T-helper 17 cell (primary cell): ENCODE measurements at places on chromosomes 6 and 20. TPM values are rescaled to one million over a fixed set of nuclear protein-coding genes. Genes with fewer than 3 reads are reported as not detected.

ZC2HC1B gene
- total RNA-seq, result not detected

VWA7 gene
- 2.9 TPM for total RNA-seq

POU3F2 gene
- not detected for total RNA-seq

NRN1 gene
- total RNA-seq, result 0.31 TPM

SLC32A1 gene
- total RNA-seq, result not detected

SLC35D3 gene
- total RNA-seq, result not detected

BNIP5 gene
- total RNA-seq, result not detected

ESF1 gene
- 9.6 TPM for total RNA-seq

MOCS1 gene
- total RNA-seq, result 0.52 TPM

ERVFRD-1 gene
- not detected for total RNA-seq

SLC22A1 gene
- 0.45 TPM for total RNA-seq

JPH2 gene
- not detected for total RNA-seq

EPHA7 gene
- total RNA-seq, result not detected

DNA sequence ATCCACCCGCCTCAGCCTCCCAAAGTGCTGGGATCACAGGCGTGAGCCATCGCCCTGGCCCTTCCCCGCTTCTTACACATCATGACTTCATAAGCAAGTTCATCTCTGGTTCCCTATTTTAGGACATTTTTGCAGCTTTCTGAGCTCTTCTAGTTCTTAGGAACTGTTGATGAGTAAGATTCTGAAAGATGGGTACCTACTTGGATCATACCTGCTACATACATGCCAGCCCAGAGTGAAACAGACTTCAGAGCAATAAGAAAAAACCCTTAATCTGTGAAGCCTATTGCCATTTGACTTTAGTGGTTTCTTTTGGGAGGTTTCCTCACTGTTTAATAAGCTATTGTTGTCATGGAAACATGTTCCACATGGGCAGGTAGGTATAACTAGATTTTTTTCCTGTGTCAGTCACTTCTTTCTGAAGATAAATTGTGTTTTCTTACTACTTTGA is 27.9 kb upstream of the TMEM217 start:
- no peak for DNase-seq

DNA sequence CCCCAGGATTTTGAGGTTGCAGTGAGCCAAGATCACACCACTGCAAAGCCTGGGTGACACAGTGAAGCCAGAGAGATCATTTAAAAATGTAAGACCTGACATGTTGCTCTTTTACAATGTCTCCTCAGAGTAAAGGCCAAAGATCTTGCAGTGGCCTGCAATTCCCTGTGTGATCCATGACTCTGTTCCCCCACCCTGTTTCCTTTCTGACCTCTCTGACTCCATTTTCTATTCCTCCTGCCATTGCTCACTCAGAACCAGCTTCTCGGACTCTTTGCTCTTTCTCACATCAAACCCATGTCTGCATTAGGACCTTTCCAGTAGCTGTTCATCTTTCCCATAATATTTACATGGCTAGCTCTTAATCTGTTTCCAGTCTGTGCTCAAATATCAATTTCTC is 28.8 kb downstream of the RNF217 start:
- no peak for DNase-seq

DNA sequence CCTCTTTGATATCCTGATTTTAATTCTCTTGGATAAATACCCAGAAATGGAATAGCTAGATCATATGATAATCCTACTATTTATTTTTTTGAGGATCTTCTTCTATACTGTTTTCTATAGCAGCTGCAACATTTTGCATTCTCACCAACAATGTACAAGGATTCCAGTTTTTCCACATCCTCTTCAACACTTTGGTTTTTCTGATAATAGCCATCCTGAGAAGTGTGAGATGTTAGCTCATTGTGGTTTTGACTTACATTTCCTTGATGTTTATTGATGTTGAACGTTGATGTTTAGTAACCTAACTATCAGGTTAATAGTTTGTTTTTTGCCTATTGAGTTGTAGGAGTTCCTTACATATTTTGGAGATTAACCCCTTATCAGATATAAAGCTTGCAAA is 217.3 kb downstream of the LRFN2 start:
- DNase-seq, result no peak

DNA sequence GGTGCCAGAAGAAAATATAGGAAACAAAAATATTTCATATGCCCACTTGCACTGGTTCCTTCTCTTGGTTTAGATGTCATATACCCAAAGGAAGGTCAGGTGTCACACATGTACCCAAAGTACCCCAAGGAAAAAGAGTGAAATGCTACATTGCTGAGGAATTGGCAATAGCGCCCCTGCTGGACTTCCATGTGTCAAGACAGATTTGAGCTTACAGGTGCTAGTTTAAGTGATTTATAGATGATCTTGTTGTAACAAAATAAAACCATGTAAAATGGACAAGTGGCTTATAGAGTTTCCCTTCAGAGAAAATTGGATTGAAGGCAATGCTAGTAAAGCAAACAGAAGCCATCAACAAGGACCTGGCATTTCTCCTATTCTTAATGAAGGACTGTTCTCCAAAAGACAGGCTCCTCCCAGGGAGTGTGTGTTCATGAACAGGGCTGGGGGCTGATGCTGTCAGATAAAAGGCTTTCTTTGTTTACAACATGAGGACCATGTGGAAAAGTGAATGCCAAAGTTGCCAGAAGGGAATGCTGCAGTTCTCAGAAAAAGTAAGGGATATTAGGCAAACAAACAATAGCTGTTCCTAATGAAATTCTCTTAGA is 64.3 kb upstream of the PAK5 start:
- no peak for DNase-seq

GRCh38 chr6:106869203-106869602 is 105.3 kb downstream of the CD24 start:
- no peak for DNase-seq

GRCh38 chr6:119627908-119628669 is 278.5 kb upstream of the MAN1A1 start:
- DNase-seq, result no peak

DNA sequence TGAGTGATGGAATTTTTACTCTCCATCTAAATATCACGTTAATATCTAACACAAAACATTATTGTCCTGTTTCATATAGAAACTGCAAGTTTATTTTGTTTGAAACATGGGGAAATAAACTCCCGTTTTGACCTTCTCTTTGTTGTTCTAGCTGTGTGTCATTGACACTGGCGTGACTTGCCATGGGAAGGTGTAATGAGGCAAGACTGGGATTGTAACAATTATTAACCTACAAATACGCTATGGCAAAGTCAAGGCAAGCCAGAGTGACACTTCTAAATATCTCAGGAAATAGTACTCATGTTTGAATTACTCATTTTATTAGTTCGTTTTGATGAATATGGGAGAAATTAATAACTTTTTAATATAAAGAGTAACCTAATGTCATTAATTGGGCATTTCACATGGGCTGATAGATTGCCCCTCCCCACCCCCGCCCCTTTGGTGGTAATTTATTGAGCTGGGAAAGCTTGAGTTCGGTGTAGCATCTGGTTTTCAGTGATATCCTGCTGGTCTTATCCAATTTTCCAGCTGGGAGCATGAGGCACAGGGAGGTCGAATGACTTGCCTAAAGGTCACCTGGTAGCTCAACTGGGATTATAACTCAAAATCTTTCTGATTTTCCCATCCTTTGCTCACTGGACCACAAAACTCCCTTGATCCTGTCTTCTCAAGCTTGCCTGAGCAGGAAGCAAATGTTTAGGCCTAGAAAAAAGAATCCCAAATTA is 380.6 kb upstream of the JAG1 start:
- no peak for DNase-seq

GRCh38 chr6:139839506-139840156 is 465.2 kb upstream of the CITED2 start:
- DNase-seq, result no peak

DNA sequence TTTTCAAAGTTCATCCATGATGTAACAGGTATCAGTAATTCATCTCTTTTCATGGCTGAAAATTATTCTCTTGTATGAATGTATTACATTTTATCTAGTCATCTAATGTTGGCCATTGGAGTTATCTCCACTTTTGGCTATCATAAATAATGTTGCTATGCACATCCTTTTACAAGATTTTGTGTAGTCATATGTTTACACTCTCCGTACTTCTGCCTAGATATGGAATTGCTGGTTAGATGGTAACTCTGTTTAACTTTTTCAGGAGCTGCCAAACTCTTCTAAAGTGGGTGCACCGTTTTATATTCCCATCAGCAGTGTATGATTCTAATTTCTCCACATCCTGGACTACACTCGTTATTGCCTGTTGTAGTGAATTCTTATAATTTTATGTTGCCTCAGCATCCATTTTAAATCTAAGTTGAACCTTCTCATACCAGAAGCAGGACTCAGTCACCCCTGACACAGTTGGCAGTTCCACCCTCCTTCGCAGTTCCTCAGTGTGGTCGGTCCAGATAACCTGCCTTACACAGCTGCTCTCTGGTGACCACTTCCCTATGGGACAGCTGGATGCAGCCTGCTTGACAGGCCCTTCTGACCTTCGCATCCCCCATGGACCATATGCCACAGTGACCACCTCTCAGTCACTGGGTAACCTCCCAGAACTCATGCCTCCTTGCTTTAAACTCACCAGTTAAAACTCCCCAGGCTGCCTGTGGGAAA is 33.9 kb downstream of the KIZ start:
- no peak for DNase-seq

DNA sequence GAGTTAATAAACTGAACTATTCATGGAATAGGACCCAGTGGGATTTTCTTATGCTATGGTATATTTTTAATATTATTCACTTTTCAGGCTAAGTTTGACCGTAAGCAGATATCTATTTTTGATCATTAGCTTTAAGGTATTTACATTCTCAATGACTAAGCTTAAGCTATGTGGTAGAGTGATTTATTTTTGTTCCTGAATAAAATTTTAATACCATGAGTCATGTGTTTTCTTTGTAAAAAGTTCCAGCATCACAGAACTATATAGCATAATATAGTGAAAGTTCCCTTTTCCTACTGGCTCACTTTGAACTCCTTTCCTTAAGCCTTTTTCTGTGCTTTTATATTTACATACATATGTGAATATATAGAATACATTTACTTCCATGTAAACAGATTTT is 75.8 kb downstream of the BCKDHB start:
- no peak for DNase-seq

DNA sequence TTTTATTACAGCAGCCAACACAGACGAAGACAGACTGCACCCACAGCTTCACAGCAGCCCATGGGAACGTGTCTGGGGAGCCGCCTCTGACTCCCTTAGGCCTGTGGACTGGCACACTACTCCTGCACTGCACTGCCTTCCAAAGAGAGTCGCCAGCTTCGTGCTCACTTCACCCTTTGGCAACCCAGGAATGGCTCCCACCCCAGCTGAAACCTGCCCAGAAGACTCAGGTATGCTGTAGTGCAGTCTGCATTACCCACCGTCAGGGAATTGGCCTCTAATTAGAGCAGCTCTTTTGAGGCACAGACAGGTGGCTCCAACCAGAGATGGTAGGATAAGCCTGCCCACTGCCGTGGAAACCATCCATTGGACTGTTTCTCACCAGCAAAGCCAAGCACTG is 39.9 kb upstream of the FRMD1 start:
- no peak for DNase-seq

DNA sequence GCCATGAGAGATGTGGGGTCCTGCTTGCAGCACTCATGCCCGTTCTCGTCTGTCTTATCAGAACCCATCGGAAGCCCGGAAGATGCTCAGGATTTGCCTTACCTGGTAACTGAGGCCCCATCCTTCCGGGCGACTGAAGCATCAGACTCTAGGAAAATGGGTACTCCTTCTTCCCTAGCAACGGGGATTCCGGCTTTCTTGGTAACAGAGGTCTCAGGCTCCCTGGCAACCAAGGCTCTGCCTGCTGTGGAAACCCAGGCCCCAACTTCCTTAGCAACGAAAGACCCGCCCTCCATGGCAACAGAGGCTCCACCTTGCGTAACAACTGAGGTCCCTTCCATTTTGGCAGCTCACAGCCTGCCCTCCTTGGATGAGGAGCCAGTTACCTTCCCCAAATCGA is 8.3 kb downstream of the PI16 start:
- DNase-seq, result peak; percentile 73

GRCh38 chr20:46021361-46022359 is 7.4 kb upstream of the SLC12A5 start:
- peak; percentile 46 for DNase-seq

DNA sequence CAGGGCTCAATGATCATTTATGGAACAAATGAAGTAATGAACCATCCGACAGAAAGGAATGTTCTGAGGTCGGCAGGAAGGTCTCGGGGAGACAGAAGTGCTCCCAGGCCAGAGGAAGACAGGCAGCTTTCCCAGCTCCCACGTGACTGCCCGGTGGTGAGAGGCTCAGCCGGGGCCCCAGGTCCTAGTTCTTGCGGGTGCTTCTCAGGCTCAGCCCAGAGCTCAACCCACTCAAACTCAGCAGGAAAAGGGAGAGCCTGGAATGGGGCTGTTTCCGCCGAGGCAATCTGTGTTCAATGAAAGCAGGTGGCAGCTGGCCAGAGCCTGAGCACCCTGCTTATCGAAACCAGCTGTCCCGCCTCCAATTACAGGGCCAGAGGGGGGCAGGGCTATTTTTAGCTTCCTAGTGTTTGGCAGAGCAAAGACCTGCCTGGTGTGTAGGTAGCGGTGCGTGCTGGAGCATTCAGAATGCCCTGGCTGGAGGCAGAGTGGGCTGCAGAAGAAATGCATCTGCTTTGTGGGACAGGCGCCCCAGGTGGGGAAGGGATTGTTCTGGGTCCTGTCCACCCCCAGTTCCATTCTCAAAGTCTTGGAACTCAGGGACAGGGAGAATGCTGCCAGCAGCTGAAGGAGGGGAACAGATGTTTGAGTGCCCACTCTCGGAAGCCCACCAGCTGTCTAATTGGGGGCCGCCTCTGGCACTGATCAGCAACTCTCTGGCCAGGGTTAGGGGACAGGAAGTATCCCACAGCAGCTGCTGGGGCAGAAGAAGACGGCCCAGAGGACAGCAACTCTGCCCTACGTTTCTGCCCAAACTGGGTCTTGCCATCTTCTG is 145.1 kb downstream of the PREX1 start:
- DNase-seq, result no peak

DNA sequence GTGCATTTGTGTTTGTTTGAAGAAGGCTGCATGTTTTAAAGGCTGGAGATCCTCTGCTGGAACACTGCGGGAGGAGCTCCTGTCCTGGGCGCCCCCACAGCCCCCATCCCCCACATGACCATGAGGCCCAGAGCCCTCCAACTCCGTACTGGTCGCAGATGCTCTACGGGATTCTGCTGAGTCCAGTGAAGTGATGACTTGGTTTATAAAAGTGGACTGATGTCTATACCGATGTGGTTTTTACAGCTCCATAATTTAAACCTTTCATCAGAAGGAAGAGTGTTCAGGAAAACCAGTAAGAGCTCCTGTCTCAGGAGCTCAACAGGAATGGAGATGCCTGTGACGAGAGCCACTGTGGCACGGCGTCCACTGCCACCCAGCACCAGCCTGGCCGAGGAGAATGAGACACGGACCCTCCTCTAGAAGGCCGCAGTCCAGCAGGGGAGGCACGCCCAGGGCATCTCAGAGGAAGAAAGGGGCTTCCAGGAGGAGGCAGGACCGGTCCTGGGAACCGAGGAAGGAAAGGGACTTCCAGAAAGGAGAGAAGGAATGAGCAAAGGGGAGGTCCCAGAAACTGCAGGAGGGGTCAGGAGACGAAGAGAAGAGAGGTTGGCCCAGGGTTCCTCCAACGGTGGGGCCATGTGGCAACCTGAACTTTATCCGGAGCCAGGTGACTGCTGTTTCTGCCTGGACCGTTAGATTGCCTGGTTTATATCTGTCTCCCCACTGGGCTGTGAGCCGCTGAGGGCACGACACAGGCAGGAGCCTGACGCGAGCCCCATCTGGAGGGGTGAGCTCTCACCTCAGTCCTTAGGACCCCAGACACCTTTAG is 26.9 kb downstream of the BFSP1 start:
- DNase-seq, result no peak
